ENCODE measurements at places on chromosomes 6 and 20.

DNA sequence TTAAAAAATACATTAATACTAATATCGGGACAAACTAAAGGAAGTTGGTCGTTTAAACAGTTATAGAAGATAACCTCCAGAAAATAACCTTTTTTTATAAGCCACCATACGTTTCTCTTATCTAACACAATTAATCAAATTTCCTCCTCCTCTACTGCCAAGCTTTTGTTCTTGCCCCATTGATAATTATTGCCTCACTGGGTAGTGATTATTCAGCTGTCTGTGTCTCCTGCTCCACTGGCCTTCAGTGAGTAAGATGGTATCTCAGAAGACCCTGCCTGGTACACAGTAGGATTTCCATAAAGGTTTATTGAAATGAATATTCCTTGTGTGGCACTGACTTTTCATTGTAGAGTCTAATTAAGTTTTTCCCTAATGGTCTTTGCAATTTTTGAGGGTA lies 165.5 kb upstream of the SCGN start:
- DNase-seq: no peak

DNA sequence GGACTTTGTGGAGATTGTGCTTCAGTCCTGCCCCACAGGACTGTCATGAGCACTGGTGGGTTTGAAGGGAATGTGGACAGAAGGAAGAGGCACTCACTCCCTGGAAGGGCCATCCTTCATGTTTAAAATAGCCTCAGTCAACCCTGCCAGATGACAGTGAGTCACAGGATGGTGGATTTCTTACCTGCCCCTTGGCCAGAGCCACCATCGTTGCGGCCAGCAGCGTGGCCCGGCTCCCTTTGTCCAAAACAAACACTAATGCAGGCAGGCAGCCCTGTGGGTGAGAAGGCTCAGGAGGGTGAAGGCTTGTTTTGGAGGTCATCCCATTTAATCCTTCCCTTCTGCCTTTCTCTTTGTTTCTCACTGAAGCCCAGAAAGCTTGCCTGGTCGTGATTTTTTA lies 422.7 kb downstream of the CD83 start:
- DNase-seq: no peak

DNA sequence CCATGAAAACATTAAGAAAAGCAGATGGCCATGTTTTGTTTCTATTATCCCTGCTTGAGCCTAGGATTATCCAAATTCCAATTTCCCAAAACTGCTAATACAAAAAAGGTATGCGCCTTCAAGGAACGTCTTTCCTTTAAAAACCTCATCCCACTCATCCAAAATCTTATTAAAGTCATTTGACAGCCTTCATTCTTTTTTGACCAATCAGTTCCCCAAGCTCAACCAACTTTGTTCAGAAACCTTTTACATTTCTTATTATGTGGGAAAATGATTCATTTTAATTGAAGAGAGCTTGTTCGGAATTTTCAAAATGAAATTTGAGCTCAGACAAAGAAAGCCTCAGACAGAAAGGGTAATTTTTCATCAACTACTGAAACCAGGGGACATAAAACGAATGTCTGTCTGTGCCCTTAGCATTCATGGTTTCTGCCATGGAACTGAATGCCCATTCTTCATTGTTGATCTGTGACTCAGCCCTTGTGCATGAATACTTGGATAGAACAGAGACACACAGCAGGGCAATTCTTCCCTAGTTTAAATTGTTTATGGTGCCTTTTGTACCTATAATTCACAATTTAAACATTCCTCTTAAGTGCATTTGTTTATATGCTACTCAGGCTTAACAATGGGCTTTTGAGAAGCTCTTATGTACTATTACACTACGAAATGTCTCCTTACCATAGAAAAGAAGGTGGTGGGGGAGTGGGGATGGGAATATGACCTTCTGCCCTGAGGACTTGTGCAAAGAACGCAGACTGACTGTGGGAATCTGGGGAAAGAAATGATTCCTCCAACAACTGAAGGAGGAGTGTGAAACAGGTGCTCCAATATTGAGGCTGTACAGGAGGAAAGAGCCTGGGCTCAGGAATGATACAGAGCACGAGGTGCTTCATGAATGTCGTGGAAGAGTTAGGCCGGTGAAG lies 49.8 kb upstream of the ERVFRD-1 start:
- DNase-seq: no peak

DNA sequence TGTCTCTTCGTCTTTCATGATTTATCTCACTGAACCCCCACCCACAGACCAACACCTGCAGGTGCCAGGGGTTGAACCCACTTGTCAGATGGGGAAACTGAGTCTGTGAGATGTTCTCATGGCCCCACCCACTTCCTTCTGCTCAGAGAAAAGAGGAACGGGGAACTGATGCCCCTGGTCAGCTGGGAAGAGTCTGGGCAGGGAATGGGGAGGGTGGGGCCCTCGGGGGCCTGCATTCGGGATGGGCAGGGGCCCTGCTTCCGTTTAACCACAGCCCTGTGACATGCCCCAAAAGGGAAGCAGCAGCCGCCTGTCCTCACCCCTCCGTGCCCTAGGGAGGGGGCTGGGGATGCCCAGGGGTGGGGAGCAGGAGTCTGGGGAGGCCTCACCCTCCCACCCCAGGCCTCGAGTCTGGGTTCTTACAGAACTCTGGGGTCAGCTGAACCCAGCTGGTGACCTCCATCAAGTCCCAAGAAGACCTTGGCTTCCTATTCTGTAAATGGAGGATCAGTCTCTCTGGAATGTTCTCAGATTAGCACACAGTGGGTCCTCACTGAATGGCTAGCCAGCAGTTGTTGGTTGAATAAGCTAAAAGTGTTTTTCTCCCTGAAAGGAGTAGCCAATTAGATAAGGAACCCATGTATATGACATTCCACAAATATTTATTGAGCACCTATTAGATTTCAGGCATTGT lies 81.5 kb downstream of the CEBPB start:
- DNase-seq: no peak

GRCh38 chr6:80134065-80134464 lies 27.6 kb downstream of the BCKDHB start:
- DNase-seq: no peak

DNA sequence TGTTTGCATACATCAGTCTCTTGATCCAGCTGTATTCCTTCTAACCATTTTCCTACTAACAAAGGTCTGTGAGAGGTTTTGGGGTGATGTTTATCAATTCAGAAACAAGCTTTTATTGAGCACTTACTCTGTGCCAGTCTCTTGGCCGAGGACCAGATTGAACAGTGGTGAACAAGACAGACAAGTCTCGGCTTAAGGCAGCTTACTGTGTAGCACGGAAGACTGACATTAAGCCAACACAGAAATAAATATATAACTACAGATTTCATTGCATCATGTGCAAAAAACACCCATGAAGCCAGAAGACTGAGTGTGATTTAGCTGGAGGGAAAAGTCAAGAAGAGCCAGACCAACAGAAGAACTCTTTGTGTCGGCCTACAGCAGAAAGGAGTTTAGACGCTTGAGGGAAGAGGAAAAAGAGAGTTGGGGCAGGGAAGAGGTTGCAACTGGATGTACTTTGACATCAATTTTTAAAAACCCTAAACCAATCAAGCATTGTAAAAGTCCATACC lies 549.6 kb upstream of the CITED2 start:
- DNase-seq: no peak

- no peak for DNase-seq
Observed at GRCh38 chr6:106143665-106144064, 57.5 kb downstream of the PRDM1 start.

DNA sequence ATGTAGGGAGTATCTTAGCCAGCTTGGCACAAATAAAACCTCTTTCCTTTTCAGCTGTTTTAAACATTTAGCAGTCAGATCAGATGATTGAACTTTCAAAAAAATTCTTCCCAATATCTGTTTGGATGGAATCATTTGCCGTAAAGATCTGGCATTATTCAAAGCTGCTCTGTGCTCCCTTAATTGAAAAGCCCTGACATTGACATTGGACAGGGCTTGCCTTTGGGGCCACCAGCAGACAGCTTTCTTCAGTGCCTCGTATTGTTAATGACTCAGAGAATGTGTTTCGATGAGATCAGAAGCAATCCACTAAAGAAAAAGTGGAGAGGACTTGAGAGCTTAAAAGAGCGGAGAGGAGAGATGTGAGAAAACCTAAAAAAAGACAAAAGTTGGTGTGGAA lies 343.5 kb downstream of the NRN1 start:
- DNase-seq: no peak

DNA sequence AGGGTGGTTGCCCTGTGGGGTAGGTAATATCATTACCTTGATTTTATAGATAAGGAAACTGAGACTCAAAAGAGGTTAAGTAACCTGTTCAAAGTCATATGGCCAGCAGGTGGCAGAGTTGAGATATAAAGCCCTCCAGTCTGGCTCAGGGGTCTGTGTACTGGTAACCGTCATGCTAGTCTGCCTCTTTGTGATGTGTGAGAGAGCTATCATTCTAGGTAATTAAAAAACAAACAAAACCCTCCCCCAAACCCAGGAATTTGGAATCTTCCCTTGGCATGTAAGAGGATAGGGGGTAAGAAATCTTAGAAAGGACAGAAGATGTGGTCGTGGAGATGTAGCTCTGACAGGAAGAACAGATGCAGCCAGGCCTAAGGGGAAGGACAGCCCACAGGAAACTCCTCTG lies 206.0 kb downstream of the CDC5L start:
- DNase-seq: no peak

DNA sequence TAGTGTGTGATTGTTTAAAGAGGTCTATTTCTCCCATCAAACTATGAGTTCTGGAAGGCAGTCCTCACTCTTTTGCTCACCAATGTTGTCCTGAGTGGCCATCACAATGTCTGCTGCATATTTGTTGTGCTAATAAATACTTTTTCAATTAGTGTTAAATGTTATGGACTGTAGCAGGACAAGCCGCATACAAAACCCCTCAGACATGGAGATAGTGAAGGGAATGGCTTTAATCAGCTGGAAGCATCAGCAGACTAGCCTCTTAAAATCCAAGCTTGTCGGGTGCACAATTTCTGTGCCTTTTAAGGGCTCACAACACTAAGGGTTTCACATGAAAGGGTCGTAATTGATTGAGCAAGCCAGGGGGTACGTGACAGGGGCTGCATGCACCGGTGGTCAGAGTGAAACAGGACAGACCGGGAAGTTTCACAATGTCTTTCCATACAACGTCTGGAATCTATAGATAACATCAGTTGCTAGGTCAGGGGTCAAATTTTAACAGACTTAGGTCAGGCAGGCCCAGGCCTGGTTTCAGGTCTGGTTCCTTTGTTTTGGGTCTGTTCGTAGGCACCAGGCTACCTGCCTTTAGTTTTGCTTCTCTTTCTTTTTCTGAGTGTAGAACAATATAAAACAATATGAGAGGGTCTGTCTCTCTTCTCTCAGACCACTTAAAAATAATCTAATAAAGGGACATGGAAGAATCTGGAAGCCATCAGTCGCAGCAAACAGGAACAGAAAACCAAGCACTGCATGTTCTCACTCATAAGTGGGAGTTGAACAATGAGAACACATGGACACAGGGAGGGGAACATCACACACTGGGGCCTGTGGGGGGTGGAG lies 327.6 kb upstream of the HTR1E start:
- no peak for DNase-seq

DNA sequence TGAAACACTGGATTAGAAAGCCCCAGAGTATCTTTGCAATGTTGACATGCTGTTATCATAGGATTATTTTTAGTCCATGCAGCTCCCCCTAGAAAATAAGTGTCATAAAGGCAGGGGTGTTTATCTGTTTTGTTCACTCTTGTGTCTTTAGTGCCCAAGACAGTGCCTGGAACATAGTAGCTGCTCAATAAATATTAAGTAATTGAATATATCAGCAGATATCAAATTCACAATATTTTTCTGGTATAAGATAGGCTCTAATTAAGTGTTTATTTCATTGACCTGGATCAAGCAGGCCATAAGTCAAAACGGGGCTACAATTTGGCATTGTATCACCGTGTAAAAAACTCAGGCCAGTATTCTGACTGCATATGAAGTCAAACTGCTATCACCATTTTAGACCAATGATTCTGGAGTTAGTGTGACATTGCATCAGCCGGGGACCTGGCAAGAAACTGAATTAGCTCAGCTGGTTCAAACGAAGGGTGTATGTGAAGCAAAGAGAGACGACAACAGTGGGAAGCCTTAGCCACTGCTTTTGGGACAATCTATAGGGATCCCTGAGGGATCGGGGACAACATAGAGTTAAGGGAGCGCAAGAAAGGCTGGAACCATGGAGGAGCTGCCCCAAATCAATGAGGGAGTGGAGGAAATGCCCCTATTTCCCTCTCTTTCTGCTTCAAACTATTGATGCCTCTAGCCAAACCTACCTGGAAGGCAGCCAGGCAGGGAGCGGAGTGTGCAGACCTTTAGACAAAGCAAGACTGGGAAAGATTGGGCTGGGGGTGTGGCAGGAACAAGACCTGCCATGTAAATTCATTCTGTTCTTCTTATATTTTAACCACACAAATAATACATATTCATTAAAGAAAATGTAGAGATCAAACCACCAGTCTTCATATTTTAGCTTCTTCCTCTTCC lies 112.2 kb downstream of the PLEKHG1 start:
- no peak for DNase-seq

GRCh38 chr6:154890874-154891273 lies 104.2 kb upstream of the TIAM2 start:
- no peak for DNase-seq

DNA sequence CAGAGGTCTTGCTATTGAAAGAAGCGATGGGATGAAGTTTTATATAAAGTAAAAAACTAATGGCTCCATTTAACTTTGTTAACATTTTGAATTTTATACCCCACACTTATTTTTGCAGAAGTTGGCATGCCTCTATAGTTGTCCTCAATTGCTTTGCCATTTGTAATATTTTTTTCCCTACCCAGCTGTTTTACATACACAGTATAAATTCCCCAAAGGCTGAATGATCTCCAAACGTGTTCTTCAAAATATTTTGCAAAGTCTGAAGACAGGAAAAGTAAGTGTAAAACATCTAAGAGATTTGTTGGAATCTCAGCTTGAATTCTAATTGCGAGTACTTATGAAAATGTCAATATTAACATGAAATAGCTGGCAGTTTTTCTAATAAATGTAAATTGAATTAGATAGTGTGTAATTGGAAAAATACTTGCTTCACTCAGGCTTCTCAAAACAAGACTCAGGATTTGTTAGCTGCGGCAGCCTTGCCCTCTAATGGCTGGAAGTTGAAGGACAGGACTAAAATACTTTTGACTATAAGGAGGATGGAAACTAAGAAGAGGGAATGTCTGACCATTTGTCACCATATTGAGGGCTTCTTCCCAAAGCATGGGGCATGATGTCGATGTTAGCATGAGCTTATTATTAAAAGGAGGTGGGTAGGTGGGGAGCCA lies 226.8 kb downstream of the UST start:
- no peak for DNase-seq

- DNase-seq: no peak
Observed at GRCh38 chr20:49318430-49319207, 40.8 kb upstream of the ZNFX1 start.

- DNase-seq: no peak
Observed at GRCh38 chr6:42220807-42221206, 3.1 kb upstream of the MRPS10 start.
